ENCODE measurements at places on chromosomes 12 and 14. TPM values are rescaled to one million over a fixed set of nuclear protein-coding genes. Genes with fewer than 3 reads are reported as not detected.

DNA sequence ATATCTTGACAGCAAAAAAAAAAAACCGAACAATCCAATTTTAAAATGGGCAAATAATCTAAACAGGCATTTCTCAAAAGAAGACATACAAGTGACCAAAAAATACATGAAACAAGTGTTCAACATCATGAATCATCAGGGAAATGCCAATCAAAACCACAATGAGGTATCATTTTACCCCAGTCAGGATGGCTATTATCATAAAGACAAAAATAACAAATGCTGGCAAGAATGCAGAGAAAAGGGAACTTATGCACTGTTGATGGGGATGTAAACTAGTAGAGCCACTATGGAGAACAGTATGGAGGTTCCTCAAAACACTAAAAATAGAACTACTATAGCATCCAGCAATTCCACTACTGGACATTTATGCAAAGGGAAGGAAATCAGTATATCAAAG lies 448.2 kb downstream of the RGS6 start:
- no peak for DNase-seq
- no peaks in the 10 kb centered on the region for H3K36me3 ChIP-seq
- H3K27me3 ChIP-seq, result no peaks in the 10 kb centered on the region
- H3K4me3 ChIP-seq, result no peak overlapping the region

GRCh38 chr14:96383445-96383844 lies 8.5 kb upstream of the AK7 start:
- H3K4me3 ChIP-seq, result no peak overlapping the region
- no peaks in the 10 kb centered on the region for H3K27me3 ChIP-seq
- no peak for DNase-seq
- no peak overlapping the region for H3K27ac ChIP-seq
- H3K36me3 ChIP-seq, result no peaks in the 10 kb centered on the region
- no peaks in the 10 kb centered on the region for H3K4me1 ChIP-seq

GRCh38 chr12:11264501-11264900 lies 5.0 kb downstream of the PRB3 start:
- no peak overlapping the region for H3K27ac ChIP-seq
- no peak overlapping the region for H3K4me3 ChIP-seq
- no peaks in the 10 kb centered on the region for H3K4me1 ChIP-seq
- H3K36me3 ChIP-seq, result no peaks in the 10 kb centered on the region

DNA sequence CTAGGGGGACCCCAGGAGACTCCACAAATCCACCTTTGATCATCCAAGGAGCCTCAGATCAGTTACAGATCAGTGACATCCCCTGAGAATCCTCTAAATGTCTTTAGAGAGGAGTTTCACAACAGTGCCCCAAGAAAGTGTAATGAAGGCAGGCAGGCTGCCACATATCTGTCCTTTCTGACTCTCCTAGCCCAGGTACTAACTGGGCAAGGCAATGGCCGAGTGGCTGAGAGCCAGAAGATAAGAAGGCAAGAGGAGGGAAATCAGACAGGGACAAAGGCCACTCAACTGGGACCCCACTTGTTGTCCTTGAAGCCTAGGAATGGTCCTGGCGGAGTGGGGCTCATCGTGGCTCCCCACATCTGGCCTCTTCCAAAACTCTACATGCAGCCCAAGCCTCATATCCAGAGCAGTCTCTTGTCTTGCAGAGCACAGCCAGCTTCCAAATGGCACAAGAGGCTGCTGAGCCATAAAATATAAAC lies 11.6 kb downstream of the ACTN1 start:
- H3K27ac ChIP-seq, result no peak overlapping the region
- no peaks in the 10 kb centered on the region for H3K36me3 ChIP-seq
- no peaks in the 10 kb centered on the region for H3K27me3 ChIP-seq
- H3K4me3 ChIP-seq, result no peak overlapping the region
- DNase-seq, result no peak
- H3K4me1 ChIP-seq, result peaks cover 36% of the 10 kb centered on the region

GRCh38 chr14:76698631-76699030 lies 62.6 kb upstream of the VASH1 start:
- no peaks in the 10 kb centered on the region for H3K4me1 ChIP-seq
- no peaks in the 10 kb centered on the region for H3K27me3 ChIP-seq
- no peaks in the 10 kb centered on the region for H3K36me3 ChIP-seq
- DNase-seq, result no peak

- H3K4me3 ChIP-seq, result peak within 1 kb of the TSS; percentile 45
- peak within 1 kb of the TSS; percentile 42 for H3K27ac ChIP-seq
- peaks cover 34% of the 10 kb centered on the region for H3K4me1 ChIP-seq
- H3K27me3 ChIP-seq, result no peaks in the 10 kb centered on the region
These were observed at the start of gene NYNRIN for GRCh38 chr14:24398653-24399446. NYNRIN (plus strand) TSS chr14:24399003; CDS start chr14:24399247, 244 bp downstream.

DNA sequence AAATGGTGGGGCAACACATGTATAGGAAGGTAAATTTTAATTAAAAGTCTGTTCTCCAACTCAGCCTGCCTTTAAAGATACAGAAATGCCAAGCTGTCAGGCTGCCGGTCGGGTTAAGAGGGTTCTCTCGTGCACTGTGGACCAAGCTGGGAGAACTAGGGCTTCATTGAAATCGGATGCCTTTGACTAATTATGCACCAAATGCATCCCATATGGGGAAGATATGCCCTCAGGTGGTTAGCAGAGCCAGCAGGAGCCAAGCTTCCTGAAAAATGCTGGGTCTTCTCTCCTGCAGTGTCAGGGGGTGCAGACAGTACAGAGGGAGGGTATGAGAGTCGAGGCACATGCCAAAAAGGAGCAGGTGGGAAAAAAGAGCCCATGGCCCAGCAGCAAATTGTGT lies 236.1 kb downstream of the CACNA1C start:
- no peaks in the 10 kb centered on the region for H3K27me3 ChIP-seq
- no peak overlapping the region for H3K27ac ChIP-seq
- H3K36me3 ChIP-seq, result no peaks in the 10 kb centered on the region
- no peaks in the 10 kb centered on the region for H3K4me1 ChIP-seq

GRCh38 chr12:82438356-82438755 lies 80.0 kb downstream of the METTL25 start:
- H3K36me3 ChIP-seq, result no peaks in the 10 kb centered on the region
- DNase-seq, result no peak
- H3K27ac ChIP-seq, result no peak overlapping the region
- no peaks in the 10 kb centered on the region for H3K4me1 ChIP-seq
- H3K4me3 ChIP-seq, result no peak overlapping the region

DNA sequence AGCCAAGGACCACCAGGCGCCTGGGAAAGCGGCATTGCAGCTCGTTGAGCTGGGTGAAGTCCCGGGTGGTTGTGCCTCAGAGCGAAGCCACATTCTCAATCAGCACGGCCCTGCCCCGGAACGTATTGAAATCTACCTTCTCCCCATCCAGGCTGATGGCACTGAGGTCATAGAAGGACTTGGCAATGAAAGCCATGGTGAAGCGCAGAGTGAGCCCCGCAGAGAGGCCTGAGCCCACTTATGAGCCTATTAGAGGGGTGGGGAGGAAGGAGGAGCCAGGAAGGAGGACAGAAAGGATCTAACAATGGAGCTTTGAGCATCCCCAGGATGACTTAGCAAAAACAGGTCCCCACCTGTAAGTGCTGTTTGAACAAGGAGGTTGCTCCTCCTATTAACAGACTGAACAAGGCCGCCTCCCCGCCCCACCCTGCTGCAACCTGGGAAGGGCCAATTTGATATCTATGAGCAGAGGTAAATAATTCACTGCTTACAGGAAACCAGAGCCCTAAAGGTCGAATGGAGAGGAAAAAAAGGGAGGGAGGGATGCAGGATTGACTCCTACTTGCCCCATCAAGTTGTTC lies at the start of gene GPX2:
TSS of gene GPX2 (minus strand) at position 215 of the 581 bp plus-strand sequence. CDS start at position 196, 19 bp downstream.
- no peaks in the 10 kb centered on the region for H3K27me3 ChIP-seq
- H3K4me1 ChIP-seq, result no peaks in the 10 kb centered on the region
- DNase-seq, result no peak
- no peaks in the 10 kb centered on the region for H3K36me3 ChIP-seq
- H3K27ac ChIP-seq, result no peak within 1 kb of the TSS
- no peak within 1 kb of the TSS for H3K4me3 ChIP-seq

CRIP2 gene
- total RNA-seq, result 133 TPM

TMPRSS12 gene
- total RNA-seq, result 0.45 TPM

CLEC4E gene
- total RNA-seq, result 4.4 TPM

Measured in thyroid gland (tissue), 4 donors.